ENCODE measurements at places on chromosomes 11 and 22.

- DNase-seq: no peak
Measured at GRCh38 chr11:1566381-1567051, 5.6 kb downstream of the DUSP8 start.

DNA sequence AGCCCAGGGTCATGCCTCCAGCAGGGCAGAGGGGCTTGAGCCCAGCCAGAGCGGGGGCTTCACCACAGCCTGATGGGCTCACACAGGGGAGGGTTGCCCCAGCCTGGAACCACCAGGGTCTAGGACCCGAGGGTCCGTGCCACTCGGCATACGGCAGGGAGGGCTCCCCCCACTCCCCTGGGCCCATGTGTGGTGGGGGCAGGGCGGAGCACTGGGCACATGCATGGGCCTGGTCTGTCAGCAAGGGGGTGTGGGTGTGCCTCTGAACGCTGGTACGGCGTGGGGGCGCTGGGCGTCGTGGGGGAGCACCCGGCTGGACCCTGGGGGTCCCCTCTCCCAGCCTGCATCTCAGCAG, 29.3 kb downstream of the MOB2 start:
- no peak for DNase-seq

- no peak for DNase-seq
Measured at GRCh38 chr11:127059286-127059685, 58.7 kb upstream of the KIRREL3 start.

GRCh38 chr11:64729851-64730382, 6.9 kb upstream of the NRXN2 start:
- DNase-seq: peak; percentile 63

- peak; percentile 25 for DNase-seq
Measured at GRCh38 chr11:73274722-73275380, 2.7 kb downstream of the P2RY6 start.

GRCh38 chr11:83554876-83555275, 268.7 kb upstream of the CCDC90B start:
- peak; percentile 37 for DNase-seq

- DNase-seq: no peak
Measured at GRCh38 chr11:12125609-12126149, 15.3 kb downstream of the MICAL2 start.

GRCh38 chr11:72333661-72334060, 89.7 kb upstream of the PHOX2A start:
- peak; percentile 63 for DNase-seq

DNA sequence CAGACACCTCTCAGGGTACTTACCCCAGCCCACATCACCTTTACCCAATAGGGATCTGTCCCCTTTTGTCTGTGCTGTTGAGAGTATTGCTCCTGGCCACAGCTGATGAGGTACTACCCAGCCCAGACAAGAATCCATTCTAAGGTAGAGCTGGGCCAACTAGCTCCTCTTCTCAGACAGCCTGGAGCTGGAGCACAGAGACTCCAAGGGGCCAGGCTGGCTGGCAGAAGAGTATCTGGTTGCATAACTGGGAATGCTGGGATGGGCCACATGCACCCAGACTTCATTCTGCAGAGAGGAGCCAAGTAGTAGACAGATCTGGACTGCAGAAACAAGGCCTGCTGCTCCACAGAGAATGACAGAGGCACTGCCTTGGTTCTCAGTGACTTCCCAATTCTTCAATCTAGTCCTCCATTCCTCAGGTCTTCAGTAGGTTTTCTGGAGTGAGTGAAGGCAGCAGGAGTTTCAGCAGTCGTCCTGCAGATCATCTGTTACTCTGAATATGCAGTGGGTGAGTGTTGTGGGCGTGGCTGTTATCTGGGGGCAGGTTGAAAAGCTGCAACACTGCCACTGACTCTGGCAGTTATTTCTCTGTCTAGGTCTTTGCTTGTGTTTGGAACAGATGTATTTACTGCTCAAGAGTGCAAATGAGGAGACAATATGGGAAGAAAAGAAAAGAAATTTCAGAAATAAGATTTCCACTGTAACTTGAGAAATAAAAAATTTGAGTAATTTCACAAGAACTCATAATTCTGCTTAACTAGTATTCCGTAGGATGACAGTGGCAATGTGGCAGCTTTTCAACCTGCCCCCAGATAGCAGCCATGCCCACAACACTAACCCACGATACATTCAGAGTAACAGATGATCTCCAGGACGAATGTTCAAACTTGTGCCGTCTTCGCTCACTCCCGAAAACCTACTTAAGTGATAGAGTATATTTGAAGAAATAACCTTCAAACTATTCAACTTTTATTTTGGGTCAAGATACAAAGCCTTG, 34.9 kb downstream of the MAPK1 start:
- no peak for DNase-seq

DNA sequence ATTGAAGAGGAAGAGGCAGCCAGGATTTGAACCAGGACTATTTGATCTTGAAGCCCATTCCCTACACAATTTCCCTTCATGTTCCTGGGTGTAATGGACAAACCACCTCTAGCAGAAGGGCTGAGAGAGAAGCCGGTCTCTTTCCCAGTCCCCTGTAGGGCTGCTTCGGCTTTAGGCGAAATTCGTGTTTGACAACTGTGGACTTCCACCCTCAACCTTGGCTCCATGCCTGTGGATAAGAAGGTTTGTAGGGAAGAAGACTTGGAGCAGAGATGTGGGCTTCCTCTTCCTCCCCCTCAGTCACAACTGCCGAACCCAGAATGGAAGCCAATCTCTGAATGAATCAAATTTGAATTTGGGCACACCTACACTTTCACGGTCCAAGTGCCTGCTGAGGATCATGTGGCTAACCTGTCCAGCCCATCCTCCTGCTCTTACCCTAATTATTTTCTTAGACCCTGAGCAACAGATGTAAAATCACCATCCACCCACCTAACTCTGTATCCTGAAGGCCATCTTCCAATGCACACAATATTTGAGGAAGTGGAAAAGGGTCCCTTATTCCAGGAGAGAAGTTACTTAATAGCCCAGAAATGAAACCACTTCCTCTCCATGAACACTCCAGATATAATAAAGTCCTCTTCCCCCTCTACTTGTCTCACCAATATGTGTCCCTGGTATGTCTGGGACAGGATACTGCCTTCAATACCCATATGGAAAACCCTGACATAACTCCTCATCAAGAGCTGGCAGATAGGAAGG, 10.1 kb upstream of the SCN2B start:
- DNase-seq: no peak

- DNase-seq: no peak
Measured at GRCh38 chr11:17382046-17382728, 6.3 kb downstream of the KCNJ11 start.

GRCh38 chr11:14393889-14394288, 34.9 kb upstream of the RRAS2 start:
- DNase-seq: no peak

GRCh38 chr11:66489636-66490035, 9.4 kb downstream of the DPP3 start:
- DNase-seq: no peak

- no peak for DNase-seq
Measured at GRCh38 chr11:63906585-63906984, 10.4 kb downstream of the RCOR2 start.

GRCh38 chr11:33021937-33022336, 6.3 kb downstream of the DEPDC7 start:
- no peak for DNase-seq

DNA sequence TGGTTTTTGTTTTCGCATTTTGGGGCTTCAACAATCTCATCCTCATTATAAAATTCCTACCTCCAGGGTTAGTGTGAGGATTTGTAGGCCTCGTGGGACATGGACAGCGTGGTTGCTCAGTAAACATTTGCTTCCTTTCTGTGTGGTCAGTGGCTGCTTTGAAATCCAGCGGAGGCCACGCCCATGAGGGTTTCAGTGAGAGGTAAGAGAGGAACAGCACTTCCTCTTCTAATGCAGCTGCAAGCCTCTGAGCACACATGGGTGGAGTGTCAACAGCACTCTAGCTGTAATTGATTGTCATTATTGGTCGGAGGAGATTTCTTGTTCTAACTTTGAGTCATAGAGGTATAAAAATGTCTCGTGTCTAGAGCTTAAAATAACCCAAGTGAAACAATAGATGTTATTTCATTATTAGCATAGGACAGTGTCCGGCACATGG, 6.0 kb upstream of the ARHGAP42 start:
- DNase-seq: peak; percentile 81
